ENCODE measurements at places on chromosomes 16 and 17.
A peak's percentile ranks its signal among the peaks of the same experiment; 100 is the strongest.

- peak; percentile 23 for DNase-seq
Observed at GRCh38 chr17:9361188-9361955, 214.2 kb downstream of the STX8 start.

GRCh38 chr17:68351395-68351794, 60.1 kb downstream of the ARSG start:
- no peak for DNase-seq

DNA sequence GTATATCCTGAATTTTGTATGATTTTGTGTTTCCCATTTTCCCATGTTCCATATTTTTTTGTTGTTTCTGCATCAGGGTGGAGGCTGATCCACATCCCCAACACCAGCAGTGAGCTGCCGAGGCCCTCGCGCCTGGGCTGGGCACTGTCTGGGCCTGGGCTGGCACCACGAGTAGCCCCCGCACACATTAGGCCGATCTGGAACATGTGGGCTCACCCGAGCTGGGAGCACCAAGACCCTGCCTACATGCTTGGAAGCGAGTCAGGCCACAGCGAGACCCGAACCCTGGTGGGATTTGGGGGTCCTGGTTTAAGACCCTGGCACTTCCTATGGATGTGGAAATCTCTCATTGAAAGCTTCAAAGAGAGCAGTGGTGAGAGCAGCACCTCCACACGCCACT, 8.5 kb downstream of the KCTD5 start:
- DNase-seq, result no peak

DNA sequence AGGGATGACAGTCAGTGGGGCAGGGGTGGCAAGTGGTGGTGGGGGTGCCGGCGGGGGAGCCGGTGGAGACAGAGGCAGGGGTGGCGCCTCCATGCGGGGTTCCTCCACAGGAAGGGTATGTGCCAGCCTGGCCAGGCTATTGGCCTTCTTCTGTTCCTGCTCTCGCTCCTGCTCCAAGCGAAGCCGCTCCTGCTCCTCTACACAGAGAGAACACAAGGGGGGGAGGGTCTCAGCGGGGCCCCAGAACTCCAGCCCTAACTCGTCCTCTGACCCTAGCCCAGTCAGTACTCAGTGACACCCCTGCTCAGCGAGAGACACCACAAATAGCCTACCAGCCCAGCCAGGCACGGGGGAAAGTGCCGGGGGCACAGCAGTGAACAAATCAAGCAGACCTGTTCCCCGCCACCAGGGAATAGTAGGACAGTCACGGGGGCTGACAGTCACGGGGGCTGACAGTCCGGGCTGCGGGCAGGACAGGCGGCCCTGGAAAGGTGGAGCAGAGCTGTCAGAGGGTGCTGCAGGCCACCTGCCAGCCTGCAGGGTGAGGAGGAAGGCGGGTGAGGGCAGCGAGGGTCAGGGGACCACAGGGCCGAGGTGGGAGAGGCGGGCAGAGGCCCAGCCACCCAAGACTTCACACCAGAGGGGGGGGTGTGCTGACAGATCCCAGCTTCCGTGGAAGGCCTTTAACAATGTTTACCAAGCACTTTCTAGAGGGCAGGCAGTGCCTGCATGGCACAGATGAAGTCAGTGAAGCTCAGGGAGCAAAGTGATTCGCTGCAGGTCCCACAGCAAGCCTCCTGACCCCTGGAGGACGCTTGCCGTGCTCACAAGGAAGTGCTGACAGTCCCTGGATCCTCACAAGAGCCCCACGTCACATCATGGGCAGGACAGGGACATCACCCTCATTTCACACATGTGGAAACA, 5.3 kb downstream of the MNT start:
- DNase-seq, result no peak

- DNase-seq, result no peak
Observed at GRCh38 chr16:14378131-14378551, 251.9 kb downstream of the PARN start.

- no peak for DNase-seq
Observed at GRCh38 chr16:87032554-87032953, 284.6 kb downstream of the C16orf95 start.

DNA sequence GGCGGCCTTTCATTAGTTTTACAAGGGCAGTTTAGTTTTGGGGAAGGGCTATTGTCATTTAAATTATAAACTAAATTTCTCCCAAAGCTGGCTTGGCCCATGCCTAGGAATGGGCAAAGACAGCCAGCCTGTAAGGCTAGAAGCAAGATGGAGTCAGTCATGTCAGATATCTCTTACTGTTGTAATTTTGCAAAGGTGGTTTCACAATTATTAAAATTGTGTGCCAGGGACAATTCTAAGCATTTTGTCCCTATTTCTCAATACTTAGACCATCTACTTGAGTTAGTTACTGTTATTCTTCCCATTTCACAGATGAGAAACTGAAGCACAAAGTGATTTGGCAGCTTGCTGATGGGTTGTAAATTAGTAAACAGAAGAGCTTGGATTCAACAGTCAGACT, 467.7 kb upstream of the GOT2 start:
- DNase-seq, result no peak

- no peak for DNase-seq
Observed at GRCh38 chr17:77723909-77724875, 234.3 kb upstream of the TNRC6C start.

GRCh38 chr16:2037647-2038381, 9.8 kb downstream of the NTHL1 start:
- no peak for DNase-seq
